GM18507 (cell line): ENCODE measurements at places on chromosomes 7 and 10.

GRCh38 chr7:132932296-132933071, 149.4 kb downstream of the CHCHD3 start:
- no peak for DNase-seq

GRCh38 chr10:101545898-101546297, 42.2 kb downstream of the POLL start:
- DNase-seq: no peak

DNA sequence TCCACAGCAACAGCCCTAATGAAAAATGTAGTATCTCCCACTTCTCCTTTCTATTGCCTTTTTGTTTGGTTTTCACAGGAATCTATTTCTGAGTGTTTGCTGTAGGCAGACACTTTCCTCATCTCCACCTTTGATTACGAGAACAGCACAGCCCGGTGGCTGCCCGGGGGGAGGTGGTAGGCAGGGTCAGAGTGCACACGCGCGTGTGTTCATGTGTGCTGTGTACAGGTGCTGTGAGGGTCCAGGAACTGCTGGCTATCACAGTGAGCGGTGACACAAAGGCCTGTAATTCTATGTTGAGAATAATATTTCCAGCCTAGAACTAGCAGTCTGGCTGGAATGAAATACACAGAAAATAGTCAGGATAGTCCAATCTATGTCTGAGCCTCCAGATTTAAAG, 212.8 kb downstream of the ADARB2 start:
- no peak for DNase-seq

DNA sequence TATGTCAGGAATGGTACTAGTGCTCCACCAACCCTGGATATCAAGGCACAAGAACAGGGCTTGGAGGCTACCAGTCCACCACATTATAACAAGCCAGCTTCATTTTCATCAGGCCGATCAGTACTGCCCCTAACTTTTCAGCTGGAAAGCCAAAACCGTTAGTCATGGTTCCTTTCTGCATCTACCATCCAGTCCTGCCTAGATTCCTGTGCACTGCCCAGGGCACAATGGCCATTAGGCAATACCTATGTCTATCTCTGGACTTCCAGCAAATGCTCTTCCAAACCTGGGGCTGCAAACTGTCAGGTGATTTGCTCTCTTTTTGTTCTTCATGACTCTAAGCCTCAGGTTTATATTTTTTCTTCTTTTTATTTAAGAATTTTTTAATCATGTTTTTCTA, 937.7 kb downstream of the SORCS1 start:
- no peak for DNase-seq

DNA sequence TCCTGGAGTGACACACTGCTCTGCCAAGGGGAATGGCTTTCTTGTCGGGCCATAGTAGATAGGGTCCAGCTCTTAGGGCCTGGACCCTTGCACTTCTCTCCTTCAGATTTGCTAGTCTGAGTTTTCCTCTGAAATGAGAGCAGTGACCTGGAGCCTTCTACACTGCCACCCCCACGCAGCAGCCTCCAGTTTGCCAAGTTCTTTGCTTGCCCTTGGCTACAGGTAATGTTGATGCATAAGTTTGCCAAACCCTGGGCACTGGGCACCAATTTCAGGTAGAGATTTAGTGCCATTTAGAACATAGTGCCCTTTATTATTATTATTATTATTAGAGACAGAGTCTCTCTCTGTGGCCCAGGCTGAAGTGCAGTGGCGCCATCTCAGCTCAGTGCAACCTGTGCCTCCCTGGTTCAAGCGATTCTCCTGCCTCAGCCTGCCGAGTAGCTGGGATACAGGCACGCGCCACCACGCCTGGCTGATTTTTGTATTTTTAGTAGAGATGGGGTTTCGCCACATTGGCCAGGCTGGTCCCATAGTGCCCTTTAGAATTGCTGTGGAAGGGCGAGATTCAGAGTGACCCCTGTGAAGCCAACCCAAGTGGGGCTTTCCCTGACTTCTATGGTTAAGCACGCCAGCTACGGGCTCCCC, 14.5 kb downstream of the EEPD1 start:
- no peak for DNase-seq

DNA sequence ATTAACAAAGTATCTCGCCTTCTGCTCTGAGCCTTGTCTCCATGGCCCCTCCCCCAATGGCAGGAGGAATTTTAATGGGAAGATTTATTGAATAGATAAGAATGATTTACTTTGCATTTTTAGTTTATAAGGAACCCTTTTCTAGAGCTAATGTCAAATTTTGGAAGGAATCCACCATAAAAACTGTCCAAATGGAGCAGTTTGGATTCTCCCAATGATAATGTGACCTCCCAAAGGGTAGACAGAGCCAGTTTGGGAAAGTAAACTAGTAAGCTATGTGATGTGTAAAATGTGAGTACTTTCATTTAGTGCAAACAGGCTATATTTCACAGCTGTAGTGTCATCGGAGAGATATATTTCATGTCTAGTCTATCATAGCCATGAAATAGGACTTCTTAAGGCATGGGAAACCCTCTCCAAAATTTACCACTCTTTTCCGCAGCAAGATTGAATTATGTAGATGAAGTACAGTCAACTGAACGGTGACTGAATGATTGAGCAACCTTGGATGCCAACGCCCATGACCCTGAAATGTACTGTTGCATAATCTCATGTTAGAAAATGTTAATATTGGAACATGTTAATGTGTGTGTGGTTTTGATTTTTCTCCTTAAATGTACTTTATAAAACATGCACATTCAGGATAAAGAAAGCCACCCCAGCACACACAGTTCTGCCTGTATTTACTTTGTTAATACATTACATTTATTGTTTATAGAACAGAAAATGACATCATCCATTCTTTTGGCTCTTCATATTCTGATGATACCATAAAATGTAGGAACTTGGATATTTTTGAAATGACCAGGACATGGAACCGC, 140.6 kb downstream of the NRP1 start:
- no peak for DNase-seq

DNA sequence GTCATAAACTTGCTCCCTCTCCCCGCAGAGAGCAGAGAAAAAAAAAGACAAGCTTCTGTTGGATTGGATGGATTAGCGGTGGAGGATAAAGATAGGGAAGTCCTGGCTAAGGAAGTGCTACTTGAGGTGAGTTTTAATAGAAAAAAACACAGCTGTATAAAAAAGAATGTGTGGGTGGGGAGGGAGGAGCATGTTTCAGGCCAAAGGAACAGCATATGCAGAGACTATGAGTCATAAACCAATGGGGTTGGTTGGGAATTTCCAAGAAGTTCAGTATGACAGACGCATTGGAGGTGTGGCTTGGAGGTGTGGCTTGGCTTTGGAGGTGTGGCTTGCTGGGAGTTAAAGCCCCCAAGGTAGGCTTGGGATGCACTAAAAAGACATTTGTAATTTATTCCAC, 103.0 kb upstream of the LSM8 start:
- DNase-seq: peak; percentile 3

DNA sequence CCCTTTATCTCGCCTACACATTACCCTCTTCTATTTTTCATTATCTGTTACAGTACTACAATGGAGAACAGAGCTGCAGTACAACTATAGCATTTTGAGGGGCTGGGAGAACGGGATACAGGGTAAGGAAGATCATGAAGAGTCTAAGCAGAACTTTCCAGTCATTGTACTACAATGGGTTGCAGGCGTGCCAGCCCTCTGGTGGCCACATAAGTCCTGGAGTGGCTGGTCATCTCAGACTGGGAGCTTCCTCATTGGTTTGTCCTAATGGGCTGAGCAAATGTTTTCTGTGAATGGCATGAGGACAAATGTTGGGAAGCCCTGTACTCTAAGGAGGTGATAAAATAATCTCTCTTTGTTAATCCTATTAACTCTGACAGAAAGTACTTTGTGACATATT, 33.0 kb downstream of the TMEM106B start:
- DNase-seq: no peak

GRCh38 chr7:12805957-12806356, 118.5 kb downstream of the ARL4A start:
- no peak for DNase-seq

GRCh38 chr7:44291066-44291732, 34.2 kb downstream of the CAMK2B start:
- DNase-seq: no peak

DNA sequence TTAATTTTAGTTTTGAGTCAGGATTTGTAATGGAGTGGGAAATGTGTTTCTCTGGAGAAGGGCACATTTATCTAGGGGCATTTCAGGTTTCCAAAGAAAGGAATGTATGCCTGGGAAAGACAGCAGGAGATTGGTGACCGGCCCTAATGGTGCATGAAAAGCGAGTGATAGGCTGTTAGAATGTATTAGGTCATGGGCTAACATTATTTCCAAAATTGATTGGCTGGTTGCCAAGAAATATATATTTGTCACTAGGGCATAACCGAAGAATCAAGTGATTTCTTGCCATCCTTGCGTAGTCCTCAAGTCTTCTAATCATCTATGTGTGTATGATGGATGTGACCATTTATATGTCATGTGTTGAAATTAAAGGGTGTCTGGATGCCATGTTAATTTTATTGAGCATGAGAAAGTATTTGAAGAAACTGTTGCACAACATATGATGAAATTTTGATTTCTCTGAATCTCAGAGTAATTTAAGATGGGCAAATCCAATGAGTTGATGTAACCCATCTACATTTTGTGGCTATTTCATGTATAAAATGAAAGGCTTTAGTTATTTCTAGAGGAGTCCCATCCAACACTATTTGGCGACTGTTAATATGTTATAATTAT, 248.4 kb downstream of the BMPER start:
- no peak for DNase-seq
